Foreskin fibroblast (primary cell): ENCODE measurements at places on chromosomes 6 and 20.

GRCh38 chr6:66814156-66814555 is 1107.1 kb upstream of the EYS start:
- DNase-seq: no peak

DNA sequence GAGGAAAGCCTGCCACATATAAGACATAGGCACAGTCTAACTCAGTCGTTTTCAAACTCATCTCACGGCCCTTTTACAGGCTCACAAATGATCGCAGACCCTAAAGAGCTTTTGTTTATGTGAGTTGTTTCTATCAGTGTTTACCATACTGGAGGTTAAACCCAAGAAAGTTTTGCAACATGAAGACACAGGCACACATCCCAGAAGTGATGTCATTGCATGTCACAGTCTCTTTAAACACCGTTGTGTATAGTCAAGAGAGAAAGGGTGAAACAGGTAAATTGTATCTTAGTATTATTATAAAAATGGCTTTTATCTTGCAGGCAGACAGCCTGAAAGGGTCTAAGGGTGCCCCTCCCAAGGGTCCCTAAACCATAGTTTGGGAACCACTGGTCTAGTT is 96.7 kb downstream of the BACH2 start:
- DNase-seq: peak; percentile 19

DNA sequence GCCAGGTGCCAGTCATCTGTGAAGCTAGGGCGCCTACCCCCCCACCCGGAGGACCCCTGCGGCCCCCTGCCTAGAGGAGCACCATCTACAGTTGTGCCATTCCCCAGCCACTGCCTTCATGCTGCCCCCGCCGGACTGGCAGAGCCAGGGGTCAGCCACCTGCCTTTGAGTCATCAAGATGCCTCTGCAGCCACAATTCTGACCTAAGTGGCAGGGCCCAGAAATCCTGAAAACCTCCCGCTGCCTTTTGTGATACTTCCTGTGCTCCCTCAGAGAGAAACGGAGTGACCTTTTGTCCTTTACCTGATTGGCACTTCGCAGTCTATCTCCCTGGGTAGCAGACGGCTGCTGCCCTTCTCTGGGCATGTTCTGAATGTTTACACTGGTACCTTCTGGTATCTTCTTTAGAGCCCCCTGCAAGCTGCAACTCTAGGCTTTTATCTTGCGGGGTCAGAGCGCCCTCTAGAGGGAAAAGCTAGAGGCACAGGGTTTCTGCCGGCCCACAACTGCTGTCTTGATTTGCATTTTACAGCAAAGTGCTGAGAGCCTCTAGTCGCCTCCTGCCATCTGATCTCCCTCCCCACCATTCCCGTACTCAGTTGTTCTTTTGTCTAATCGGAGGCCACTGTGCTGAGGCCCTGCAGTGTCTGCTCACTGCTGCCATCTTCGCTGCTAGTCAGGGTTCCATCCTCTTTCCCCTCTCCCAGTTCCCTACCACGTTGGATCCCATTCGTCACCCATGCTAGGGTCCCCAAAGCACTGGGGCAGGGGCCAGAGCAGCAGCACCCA is 26.9 kb downstream of the SPATA2 start:
- peak; percentile 82 for DNase-seq

GRCh38 chr20:58864346-58864745 is 11.8 kb downstream of the GNAS start:
- DNase-seq: no peak

GRCh38 chr20:44008806-44009678 is 94.4 kb downstream of the TOX2 start:
- DNase-seq: no peak

DNA sequence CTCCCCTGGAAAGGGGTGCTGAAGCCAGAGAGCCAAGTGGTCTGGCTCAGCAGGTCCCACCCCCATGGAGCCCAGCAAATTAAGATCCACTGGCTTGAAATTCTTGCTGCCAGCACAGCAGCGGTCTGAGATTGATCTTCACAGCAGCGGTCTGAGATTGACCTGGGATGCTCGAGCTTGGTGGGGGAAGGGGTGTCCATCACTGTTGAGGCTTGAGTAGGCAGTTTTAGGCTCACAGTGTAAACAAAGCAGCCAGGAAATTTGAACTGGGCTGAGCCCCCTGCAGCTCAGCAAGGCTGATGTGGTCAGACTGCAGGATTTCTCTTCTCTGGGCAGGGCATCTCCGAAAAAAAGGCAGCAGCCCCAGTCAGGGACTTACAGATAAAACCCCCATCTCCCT is 41.3 kb upstream of the B3GAT2 start:
- no peak for DNase-seq

DNA sequence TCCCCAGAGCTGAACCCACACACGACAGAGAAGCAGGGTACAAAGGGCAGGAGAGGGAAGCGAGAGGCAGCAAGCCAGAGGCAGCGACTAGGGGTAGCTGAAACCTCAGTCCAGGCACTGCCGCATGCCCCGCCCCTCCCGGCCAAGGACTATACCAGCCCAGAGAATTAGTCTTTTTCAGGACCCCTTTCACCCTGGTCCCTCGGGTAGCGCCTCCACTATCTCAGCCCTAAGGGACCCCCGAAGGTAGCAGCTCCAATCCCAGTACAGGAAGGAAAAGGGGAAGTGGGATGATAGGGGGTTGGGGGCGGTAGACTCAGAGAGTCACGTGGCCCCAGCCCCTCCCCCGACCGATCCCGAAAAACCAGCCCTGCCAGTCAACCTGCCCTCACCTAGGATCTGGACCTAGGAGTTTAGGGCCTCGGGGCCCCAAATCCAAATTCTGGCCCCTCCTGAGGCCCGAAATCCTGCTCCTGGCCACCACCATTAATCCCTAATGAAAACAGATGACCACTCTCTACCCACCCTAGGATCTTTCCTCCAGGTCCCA is 1.3 kb downstream of the RGL2 start:
- peak; percentile 39 for DNase-seq

- no peak for DNase-seq
Measured at GRCh38 chr6:167744681-167745669, 81.7 kb upstream of the AFDN start.

- peak; percentile 54 for DNase-seq
Measured at GRCh38 chr20:22339091-22339881, 245.1 kb downstream of the FOXA2 start.

- peak; percentile 33 for DNase-seq
Measured at GRCh38 chr6:104537180-104537579, 322.5 kb downstream of the HACE1 start.

DNA sequence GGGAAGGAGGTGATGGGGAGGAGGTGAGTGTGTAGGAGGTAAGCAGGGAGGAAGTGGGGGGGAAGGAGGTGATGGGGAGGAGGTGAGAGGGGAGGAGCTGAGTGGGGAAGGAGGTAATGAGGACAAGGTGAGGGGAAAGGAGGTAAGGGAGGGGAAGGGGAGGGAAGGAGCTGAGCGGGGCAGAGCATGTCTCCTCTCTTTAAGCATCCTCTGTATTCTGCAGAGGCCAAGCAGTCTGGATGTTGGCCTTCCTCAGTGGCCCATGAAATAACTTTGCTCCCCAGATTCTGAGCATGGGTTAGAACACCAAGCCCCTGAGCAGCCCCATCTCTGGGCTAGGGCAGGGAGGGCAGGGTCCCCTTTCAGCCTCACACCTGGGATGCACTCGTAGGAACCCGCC is 84.6 kb downstream of the EDN3 start:
- no peak for DNase-seq

- no peak for DNase-seq
Measured at GRCh38 chr6:95658886-95659285, 81.6 kb downstream of the MANEA start.

- DNase-seq: no peak
Measured at GRCh38 chr6:158624684-158625682, 19.6 kb downstream of the DYNLT1 start.

- DNase-seq: no peak
Measured at GRCh38 chr6:41599852-41600445, 38.3 kb upstream of the MDFI start.

GRCh38 chr20:32920066-32920465 is 61.3 kb downstream of the EFCAB8 start:
- DNase-seq: no peak

GRCh38 chr20:56765172-56766073 is 136.3 kb downstream of the TFAP2C start:
- DNase-seq: no peak

- no peak for DNase-seq
Measured at GRCh38 chr6:56291302-56291917, 44.0 kb upstream of the COL21A1 start.

GRCh38 chr6:149867876-149868640 is 3.9 kb upstream of the LRP11 start:
- peak; percentile 63 for DNase-seq

- peak; percentile 21 for DNase-seq
Measured at GRCh38 chr6:101806241-101806640, 412.7 kb downstream of the GRIK2 start.

DNA sequence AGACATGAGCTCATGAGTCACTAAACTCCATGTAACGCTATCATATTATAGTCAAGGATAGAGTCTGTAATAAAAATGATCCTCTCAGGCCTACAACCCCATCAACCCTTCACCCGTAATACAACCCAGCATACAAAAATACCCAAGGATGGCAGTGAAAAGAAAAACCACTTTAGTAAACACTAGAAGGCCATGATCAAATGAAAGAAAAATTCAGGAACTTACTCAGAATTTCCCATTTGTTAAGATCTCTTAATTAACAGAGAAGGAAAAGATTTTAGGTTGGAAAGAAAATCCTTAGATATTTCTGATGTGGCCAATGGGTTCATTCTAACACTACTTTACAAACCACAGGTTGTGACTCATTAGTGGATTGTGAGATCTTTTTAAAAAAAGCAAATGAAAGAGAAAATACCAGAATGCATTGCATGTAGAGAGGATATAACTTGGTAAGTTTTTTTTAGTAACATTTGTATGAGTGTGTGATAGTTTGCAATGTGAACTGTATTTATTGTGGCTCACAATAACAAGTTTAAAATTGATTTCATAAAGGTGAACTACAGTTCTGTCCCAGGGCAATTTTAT is 8.0 kb upstream of the UBE2J1 start:
- no peak for DNase-seq

DNA sequence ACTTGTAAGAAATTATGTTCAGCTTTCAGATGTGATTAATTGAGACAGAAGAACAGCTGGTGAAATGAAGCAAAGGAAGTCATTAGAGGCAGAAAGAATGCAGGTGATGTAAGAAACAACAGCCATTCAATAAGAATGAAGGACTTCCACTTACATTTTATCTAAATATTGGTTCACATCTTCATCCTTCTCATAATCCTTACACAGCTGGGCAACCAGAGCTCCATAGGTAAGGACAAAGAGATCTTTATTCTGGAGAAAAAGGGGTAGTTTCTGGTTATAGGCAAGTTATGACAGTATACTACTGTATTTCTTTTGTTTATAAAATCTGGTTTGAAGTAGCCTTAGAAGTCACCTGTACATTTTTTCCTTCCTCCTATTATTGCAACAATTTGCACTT is 2.3 kb downstream of the TRAPPC3L start:
- no peak for DNase-seq

DNA sequence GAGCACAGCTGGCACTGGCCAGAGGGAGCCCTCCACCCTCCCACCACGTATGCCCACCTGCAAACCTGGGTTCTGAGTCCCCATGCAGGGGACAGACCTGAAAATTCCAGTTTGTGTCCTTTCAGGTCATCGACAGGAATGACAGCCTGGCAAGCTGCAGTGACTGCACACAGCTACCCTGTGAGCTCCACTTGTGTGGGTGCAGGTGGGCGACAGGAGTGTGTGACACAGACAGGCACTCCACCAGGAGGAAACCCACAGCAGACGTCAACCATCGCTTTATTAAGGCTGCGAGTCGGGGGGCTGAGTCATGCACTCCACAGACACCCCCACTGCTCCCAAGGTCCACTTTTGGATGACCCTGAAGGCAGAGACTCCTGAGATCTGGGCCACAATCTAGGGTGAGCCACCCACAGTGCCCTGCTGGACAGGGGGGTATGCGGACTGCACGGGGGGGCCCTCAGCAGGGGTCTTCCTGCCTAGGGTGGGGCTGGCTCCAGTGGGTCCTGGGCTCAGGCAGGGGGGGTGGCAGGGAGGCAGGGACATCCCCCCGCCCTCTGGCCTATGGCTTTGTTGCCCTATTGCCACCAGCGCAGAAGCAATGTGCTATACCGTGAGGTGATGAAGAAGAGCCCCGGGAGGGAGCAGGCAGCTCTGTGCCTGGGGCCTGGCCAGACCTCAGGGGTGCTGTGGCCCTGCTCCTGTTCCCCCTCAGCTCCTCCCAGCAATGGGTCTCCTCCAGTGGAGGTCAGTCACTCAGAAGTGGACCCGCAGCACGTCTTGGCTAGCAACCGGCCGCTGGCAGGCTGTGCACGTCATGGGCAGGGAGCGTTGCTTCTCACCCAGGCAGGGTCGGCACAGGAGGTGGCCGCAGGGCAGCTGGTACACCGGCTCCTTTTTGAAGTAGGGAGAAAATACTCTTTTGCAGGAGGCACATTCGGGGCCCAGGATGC is 25.1 kb upstream of the AVP start:
- DNase-seq: no peak

GRCh38 chr6:91196729-91197128 is 609.9 kb upstream of the MAP3K7 start:
- no peak for DNase-seq

- DNase-seq: no peak
Measured at GRCh38 chr20:60131375-60131774, 173.2 kb downstream of the CDH26 start.

GRCh38 chr6:135498185-135498841 is 773 bp upstream of the AHI1 start:
- peak; percentile 84 for DNase-seq
